ENCODE measurements at places on chromosomes 1 and 21.

- DNase-seq, result no peak
Observed at GRCh38 chr1:22228505-22228911, 85.6 kb upstream of the WNT4 start.

- no peak for DNase-seq
Observed at GRCh38 chr1:87840767-87841166, 512.1 kb downstream of the LMO4 start.

DNA sequence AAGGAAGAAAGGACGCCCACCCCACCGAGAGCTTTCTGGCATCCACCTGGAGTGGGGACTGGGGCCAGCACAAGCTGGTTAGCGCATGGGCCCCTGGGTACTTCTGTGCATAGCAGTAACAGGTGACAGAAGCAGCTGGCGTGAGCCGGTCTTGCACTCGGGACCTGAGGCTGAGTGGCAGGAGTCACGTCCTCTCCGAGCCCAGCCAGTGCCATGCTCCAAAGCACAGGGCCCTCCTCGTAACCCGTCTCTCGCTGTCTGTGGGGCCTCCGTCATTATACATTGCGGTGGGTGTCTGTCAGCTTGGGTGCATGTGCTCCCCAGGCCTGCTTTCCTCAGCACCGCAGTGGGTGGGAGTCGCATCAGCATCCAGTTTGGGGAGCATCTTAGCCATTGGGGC, 87.6 kb upstream of the VAMP3 start:
- DNase-seq, result no peak

- DNase-seq, result no peak
Observed at GRCh38 chr21:42421018-42421793, 17.5 kb downstream of the UBASH3A start.

DNA sequence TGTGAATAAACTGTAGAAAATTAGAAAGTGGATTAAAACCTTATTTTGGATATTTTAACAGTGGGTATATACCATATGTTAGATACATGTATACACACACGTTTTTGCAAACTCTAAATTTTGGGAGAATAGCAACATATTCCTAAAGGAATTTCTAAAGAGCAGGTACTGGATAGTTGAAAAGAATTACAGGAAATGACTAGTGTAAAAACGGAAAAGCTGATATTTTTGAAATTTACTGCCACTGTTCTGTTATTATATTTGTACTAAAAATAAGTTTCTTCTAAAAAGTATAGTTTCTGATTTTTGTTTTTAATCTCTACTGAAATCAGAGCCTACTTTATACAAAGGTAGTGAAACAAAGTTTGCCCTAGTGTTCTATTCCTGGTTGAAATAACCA, 114.1 kb downstream of the HS2ST1 start:
- no peak for DNase-seq

DNA sequence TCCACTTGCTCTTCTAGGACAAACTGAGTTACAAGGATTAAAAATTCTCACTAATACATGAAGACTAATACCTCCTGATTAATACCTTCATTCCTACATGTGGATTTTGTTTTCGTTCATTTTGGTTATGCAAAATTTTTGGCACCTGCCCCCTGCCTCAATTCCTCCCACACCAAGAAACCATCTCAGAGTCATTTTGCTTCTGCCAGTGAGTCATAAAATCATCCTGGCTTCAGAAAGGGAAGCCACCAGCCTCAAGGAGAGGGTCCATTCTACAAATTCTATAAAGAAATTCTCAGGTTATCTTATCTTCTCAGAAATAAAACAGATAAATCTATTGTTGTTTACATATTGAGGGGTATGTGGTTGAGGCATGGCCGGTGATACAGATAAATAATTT, 103.2 kb upstream of the COA6 start:
- DNase-seq, result no peak

DNA sequence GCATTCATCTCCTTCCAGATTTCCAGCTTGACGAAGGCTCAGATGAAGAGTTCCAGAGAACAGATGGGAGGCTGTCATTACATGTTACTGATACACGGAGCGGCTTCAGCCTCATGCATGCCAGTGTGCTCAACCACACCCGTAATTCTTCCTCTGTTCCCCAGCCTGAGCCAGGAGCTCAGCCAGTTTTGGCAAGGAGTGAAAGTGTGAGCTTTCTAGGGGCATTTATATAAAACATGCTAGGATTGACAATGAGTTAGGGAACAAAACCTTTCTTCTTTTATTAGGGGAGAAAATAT, 290.4 kb upstream of the PLXNA2 start:
- peak; percentile 33 for DNase-seq

DNA sequence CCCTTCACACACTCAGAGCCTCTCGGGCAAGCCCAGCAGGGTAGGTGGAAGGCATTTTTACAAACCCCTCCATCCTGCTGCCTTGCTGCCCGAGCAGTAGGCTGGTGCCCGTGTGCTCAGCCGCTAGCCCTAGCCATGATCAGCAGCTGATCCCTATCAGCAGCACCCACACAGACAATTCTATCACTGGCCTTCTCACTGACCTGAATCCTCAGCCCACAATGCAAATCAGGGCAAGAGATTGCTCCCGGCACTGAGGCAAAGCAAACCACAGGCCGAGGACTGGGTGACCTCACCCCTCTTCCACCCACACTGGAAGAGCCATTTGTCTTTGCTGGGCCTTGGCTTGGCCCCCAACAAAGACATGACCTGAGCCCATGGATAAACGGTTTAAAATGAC, 895 bp upstream of the PDZK1 start:
- no peak for DNase-seq

GRCh38 chr1:19668888-19669287, 4.2 kb downstream of the HTR6 start:
- DNase-seq, result no peak
